ENCODE measurements at places on chromosomes 4 and X.

- no peak for DNase-seq
Measured at GRCh38 chr4:85939595-85939994, 420.3 kb downstream of the MAPK10 start.

DNA sequence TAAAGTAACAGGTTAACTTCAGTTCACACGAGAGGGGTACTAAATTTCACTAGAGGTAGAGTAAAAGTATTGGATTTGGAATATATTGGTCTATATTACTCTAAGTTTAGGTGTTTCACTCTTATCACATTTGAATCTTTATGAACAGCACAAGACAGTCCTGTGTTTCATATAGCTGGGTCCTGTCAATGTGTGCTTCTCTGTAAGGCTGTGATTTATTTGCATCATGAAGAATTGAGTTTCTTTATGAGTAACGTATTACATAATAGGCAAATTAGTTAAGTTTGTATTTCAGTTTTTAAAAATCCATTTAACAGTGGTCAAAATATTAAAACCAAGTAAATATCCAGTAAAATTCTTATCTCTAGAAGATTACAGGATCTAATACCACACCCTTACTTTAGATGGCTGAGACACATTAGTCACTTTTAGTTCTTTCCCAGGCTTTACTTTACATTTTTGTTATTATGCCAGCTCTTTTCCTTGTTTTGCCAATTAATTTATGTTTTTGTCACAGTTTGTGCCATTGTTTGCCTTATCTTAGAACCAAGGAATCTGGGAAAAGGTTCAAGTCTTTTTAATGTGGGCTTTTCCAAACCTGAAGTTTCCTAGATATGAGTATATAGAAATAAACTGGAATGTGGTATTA is 32.1 kb downstream of the NUDT6 start:
- no peak for DNase-seq

- DNase-seq: no peak
Measured at GRCh38 chr4:16992566-16993225, 94.3 kb upstream of the LDB2 start.

GRCh38 chrX:103100484-103100883 is 7.5 kb upstream of the NXF3 start:
- DNase-seq: no peak

GRCh38 chr4:162891788-162892707 is 274.6 kb downstream of the NAF1 start:
- no peak for DNase-seq

DNA sequence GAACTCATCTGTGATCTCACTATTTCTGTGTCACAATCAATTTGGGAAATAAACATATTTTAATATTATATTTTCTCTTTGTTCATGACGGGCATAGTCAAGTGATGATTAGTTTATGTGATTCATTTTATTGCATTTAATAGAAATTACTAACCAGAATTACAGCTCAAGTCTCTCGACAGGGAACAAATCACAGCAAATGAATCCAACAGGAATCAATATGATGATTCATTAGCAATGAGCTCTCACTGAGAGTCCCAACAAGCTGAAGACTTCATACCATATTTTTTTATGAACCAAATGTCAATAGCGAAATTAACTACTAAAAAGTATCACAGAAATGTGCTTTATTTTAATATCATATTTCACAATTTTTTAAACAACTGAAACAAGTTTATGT is 649.7 kb downstream of the GRID2 start:
- DNase-seq: no peak

DNA sequence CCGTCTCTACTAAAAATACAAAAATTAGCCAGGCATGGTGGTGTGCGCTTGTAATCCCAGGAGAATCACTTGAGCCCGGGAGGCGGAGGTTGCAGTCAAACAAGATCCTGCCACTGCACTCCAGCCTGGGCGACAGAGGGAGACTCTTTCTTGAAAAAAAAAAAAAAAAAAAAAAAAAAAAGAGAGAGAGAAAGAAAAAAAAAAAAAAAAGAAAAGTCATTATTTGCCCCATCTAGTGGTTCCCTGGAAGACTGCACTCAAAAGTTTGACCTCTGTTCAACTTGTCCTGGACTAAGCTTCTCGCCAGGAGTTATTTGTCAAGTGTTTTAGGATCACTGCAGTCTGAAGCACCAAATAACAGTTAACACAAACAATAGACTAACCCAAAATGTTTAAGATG is 45.3 kb upstream of the KCTD8 start:
- DNase-seq: no peak

- no peak for DNase-seq
Measured at GRCh38 chr4:70195425-70195824, at the start of gene ODAM. ODAM (plus strand) TSS chr4:70195725; CDS start chr4:70196544, 819 bp downstream.
